T-helper 2 cell (primary cell): ENCODE measurements at places on chromosomes 16 and 17.

GRCh38 chr16:11151156-11151884 is 104.7 kb downstream of the SOCS1 start:
- DNase-seq, result no peak

GRCh38 chr17:50935221-50935995 is 69.3 kb upstream of the TOB1 start:
- DNase-seq, result no peak

- DNase-seq, result no peak
Measured at GRCh38 chr17:50186661-50187393, 14.6 kb downstream of the COL1A1 start.

DNA sequence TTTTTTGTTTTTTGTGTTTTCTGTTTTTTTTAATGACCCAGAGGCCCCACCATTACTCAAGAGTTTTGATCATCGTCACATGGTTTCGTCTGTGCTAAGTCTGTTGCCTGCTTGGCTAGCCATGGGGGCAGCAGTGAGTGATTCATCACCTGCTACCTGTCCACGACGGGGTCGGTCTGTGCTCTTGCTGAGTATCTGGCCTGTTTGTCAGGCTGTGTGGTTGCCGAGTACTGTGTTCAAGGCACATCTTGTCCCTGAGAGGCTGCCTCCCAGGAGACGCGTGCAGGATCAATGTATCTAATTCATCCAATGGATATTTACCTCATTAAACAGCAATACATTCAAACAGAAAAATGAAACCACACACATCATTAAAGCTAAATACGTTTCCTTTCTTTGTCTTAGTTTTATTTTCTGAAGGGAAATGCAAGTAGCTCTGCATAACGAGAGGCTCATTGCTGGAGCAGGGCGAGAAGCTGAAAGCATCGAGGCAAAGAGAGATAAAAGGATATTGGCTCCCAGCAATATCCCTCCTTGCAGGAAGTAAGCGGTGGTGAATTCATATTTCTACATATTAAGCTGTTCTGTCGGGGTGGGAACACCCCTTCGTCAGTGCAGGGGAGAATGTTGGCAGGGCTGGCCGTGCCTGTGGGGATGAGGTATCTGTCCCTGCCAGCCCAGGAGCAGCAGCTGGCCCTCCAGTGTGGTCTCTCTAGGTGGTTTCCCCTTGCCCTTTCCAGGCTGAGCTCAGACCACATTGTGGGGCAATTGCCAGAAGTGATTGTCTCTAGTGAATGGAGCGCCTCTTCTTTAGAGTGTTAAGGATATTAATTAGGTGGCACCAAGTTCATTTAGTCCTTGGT is 166.2 kb upstream of the ASIC2 start:
- DNase-seq, result no peak

DNA sequence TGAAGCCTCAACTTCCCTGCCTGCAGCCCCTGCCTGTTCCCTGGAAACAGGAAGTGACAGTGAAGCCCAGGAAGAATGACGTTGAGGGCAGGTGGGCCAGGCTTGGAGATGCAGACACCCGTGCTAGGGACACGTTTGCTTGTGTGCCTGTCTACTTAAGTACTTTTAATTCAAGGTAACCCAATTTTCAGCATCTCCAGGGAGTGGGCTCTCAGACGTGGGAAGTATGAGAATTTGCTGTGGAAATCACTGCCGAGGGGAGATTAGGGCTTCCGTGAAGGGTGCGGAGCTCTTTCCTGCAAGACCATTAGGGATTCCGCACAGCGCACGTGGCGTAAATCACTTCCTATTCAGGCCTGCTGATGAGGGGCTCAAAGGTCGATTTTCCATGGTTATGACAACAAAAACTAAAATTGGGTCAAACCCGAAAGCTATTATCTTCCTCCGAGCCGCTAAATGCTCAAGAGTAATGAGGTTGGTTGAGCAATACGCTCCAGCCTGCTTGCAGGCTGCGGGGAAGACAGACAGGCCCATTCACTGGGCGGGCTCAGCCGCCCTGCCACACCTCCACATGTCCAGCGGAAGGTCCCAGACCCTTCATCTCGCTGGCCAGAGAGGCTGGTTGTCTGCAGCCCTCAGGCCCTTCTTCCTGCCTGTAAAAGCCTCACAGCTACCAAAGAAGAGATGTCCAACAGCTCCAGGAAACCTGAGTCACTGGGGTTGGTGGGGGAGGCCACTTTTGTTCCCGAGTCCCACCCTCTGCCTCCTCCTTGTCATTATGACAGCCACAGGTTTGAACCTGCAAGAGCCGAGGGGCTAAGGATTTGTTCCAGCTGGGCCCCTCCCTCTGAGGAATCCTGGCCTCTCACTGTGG is 109.9 kb downstream of the RBFOX3 start:
- no peak for DNase-seq

GRCh38 chr17:82623707-82624106 is 24.5 kb downstream of the WDR45B start:
- no peak for DNase-seq

- no peak for DNase-seq
Measured at GRCh38 chr17:9324864-9325263, 250.8 kb downstream of the STX8 start.

DNA sequence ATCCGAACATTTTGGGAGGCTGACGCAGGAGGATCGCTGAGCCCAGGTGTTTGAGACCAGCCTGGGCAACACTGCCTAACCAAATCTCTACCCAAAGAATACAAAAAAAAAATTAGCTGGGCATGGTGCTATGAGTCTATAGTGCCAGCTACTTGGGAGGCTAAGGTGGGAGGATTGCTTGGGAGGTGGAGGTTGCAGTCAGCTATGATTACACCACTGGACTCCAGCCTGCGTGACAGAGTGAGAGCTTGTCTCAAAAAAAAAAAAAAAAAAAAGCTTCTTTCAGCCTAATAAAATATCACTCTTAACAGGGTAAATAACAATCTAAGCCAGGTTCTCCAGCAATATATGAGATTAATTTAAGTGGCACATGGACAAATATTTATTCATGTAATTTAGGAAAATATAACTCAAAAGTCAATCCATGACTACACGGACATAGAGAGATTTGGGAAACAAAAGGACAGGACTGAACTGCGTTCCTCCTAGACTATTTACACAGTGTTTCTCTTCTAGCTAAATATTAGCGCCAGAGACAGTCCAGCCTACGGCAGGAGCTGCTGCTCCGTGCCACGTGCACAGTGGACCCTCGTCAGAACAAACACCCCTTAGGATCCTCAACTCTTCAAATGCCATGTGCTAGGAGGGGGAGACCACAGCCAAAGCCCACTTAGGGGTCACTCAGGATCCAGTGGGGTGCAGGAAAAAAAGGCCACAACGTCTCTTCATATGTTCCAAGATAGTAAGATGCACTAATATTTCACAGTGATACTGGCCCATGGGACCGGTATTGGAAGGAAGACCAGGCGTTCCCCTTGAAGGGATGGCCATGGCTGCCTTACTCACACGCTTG is 8.7 kb downstream of the USP36 start:
- no peak for DNase-seq

- no peak for DNase-seq
Measured at GRCh38 chr16:10876315-10876714, 687 bp upstream of the CIITA start.

- DNase-seq, result no peak
Measured at GRCh38 chr16:48574766-48575165, 35.2 kb downstream of the N4BP1 start.

DNA sequence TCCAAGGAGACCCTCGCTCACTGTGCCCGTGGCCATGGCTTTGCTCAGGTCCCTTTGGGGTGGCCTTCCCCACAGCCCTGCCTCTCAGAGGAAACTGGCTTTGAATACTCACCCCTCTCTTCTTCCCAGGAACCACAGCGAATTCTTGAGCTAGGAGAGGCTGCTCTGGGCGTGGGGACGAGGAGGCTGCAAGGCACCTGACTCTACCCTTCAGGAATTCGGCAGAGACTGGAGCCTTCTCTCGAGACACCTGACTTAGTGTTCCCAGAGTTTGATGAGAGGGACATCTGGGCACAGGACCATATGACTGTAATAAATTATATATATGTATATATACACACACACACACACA is 6.2 kb downstream of the LLGL2 start:
- no peak for DNase-seq

DNA sequence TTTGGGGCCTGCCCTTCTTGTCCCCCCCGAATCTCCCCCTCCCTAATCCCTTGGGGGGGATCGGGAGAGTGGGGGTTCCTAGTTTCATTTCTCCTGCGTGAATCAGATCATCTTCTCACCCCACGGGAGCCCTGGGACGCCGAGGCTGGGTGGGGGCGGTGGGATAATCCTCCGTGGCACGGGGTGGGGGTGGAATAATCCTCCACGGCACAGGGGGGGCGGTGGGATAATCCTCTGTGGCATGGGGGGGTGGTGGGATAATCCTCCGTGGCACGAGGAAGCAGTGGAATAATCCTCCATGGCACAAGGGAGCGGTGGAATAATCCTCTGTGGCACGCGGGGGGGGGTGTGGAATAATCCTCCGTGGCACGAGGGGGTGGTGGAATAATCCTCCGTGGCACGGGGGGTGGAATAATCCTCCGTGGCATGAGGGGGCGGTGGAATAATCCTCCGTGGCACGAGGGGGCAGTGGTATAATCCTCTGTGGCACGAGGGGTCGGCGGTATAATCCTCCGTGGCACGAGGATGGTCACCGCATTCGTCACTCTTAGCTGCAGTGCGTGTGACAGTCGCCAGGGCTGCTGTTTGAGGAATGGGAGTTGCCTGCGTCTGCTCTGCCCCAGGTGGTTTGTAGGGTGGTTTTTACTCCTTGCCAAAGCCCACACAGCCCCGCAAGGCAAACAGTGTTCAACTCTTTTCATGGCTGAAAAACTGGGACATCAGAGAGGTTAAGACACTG is 156.9 kb downstream of the LAT start:
- no peak for DNase-seq

GRCh38 chr16:87465879-87466278 is 26.9 kb downstream of the ZCCHC14 start:
- no peak for DNase-seq

- no peak for DNase-seq
Measured at GRCh38 chr17:82709024-82709675, 7.4 kb upstream of the FN3KRP start.

GRCh38 chr16:20944861-20945574 is 44.4 kb downstream of the LYRM1 start:
- peak; percentile 81 for DNase-seq

DNA sequence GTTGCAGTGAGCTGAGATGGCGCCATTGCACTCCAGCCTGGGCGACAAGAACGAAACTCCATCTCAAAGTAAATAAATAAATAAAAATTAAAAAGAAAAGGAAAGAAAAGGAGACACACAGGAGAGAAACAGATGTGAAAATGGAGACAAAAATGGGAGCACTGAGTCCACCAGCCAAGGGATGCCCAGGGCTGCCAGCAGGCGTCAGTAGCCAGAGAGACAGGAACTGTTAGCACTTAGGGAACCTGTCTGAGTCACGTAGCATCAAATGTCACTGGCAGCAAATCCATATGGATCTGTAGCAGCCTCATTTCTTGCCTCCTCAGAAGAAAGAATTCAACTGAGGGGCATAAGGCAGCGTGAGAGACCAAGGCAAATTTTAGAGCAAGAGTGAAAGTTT is 79.7 kb downstream of the CYLD start:
- DNase-seq, result no peak

GRCh38 chr16:27246439-27246838 is 22.1 kb downstream of the NSMCE1 start:
- DNase-seq, result peak; percentile 61

DNA sequence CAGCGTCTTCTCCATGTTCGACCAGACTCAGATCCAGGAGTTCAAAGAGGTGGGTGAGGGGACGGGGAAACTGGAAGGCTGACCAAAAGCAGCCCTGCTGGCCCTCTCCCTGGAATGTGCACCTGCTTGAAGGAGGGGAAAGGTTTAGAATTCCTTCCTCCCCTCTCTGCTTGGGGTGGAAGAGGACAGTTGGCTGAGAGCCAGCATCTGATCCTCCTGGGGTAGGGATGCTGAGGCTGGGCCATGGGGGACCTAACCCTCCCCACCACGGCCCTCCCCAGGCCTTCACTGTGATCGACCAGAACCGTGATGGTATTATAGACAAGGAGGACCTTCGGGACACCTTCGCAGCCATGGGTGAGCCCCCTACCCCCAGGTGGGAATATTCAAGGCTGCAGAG is 1.3 kb downstream of the MYL11 start:
- no peak for DNase-seq

- DNase-seq, result no peak
Measured at GRCh38 chr17:15263206-15263579, 1.9 kb downstream of the PMP22 start.

- DNase-seq, result no peak
Measured at GRCh38 chr16:30499284-30499683, 26.7 kb downstream of the ITGAL start.

- no peak for DNase-seq
Measured at GRCh38 chr16:31224092-31224955, 7.4 kb upstream of the PYDC1 start.

DNA sequence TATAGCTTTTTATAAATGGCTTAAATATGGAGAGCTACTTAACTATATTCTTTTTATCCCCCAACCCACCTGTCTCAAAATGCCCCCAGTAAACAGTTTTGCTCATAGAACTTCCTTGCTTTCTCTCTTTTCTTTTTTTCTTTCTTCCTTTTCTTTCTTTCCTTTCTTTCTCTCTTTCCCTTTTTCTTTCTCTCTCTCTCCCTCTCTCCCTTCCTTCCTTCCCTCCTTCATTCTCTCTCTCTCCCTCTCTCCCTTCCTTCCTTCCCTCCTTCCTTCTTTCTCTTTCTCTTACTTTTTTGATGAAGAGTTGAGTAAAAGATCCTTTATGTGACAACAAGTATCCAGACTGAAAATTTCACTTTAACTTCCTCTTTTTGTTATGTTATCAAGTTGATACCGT is 48.2 kb downstream of the KCNJ2 start:
- no peak for DNase-seq

GRCh38 chr17:63222655-63223054 is 223.5 kb downstream of the CYB561 start:
- no peak for DNase-seq

GRCh38 chr16:65845466-65846209 is 520.9 kb upstream of the CDH5 start:
- DNase-seq, result no peak

GRCh38 chr17:56819431-56820145 is 14.1 kb downstream of the C17orf67 start:
- DNase-seq, result peak; percentile 37

- DNase-seq, result no peak
Measured at GRCh38 chr16:70676675-70677498, 9.0 kb downstream of the MTSS2 start.

- no peak for DNase-seq
Measured at GRCh38 chr16:61862221-61863155, 173.8 kb downstream of the CDH8 start.

DNA sequence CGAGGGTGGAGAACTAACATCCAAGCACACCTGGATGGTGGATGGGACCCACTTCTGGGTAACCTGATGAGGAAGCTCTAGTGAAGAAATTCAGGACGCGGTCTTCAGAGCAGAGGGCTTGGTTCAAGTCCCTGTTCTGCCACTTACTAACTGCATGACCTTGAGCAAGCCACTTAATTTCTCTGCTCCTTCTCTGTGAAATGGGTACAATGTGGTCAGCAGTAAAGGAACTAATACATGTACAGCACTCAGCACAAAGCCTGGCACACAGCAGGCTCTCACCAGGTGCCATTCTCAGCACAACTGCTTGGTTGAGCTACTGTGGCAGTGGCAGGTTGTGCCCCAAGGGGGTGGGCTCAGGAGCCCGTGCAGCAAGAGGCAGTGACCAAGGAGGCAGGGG is 1.9 kb upstream of the OSBPL7 start:
- DNase-seq, result no peak

GRCh38 chr17:51703361-51704341 is 443.3 kb downstream of the UTP18 start:
- no peak for DNase-seq
